ENCODE measurements at places on chromosomes 12 and 14.
A peak's percentile ranks its signal among the peaks of the same experiment; 100 is the strongest.

- no peak for DNase-seq
Observed at GRCh38 chr12:82810568-82810967, 123.9 kb downstream of the TMTC2 start.

DNA sequence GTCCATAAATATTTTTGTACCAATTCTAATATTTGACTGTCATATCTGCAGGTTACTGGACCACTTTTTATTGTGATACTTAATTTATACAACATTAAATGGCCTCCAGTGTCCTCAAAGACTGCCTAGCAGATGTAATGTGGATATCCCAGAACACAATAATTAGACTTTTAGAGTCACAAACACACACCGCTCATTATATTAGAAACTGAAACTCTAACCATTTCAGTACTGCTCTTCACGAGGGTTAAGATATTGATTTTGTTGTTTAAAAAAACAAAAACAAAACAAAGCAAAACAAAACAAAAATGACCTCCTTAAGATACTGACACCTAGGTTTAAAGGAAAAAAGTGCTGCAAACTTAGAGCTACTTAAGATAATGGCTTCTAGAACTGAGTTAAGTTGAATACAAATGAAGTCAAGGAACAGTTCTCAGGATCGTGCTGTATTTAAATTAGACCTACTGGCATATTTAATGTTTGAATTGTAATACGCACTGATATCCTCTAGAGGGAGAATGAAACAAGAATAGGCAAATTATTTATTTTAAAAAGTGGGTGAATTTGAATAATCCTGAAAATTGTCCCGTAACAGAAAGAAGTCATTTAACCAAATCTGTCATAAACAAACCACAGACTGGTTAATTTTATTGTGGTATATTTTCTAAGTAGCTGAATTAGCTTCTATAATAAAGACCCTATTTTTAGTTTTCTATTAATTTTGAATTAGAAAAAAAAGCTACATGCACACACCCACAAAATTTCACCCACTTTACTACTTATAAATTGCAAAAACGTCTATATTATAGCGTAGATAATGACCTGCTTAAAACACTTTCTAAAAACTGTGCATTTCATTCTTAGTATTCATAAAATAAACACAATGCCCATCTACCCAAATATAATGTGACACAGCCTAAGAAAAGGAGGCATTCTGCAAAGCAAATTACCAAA, 395.2 kb upstream of the DCN start:
- DNase-seq = no peak

DNA sequence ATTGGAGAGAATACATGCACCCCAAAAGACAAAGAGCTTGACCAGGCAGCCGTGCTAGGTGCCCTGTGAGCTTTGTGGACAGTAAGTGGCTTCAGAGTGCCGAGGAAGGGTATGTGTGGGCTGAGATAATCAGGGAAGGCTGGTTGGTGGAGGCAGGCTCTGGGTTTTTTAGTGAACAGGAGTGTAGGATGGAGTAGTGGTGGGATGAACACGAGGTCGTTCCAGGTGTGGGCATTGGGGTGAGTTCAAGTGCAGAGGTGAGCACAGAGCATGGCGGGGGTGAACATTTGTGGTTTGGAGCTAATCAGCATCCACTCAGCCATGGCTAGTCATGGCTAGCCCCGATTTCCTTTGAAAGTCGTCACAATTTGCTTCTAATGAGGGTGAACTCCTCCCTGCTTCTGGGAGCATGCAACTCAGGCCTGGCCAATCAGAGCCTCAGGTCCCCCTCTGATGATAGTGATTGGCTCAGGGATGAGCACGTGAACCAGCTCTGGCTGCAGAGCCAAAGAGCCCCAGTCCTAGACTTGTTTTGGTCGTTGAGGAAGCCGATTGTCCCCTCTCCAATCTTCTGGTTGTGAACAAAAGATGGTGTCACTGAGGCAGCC, 40.7 kb upstream of the TCL1B start:
- DNase-seq = no peak

DNA sequence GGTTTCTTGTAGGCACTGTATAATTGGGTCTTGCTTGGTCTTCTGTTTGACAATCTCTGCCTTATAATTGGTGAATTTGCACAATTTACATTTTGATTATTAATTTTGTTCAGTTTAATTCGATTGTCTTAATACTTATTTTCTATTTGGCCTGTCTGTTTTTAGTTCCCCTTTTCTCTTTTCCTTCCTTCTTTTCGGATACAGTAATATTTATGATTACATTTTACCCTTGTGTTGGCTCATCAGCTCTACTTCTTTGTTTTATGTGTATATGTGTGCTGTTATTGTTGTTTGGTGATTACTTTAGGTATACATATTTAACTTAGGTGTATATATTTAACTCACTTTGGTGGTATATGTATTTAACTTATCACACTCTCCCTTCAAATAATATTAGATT, 12.8 kb upstream of the BEGAIN start:
- DNase-seq = no peak

DNA sequence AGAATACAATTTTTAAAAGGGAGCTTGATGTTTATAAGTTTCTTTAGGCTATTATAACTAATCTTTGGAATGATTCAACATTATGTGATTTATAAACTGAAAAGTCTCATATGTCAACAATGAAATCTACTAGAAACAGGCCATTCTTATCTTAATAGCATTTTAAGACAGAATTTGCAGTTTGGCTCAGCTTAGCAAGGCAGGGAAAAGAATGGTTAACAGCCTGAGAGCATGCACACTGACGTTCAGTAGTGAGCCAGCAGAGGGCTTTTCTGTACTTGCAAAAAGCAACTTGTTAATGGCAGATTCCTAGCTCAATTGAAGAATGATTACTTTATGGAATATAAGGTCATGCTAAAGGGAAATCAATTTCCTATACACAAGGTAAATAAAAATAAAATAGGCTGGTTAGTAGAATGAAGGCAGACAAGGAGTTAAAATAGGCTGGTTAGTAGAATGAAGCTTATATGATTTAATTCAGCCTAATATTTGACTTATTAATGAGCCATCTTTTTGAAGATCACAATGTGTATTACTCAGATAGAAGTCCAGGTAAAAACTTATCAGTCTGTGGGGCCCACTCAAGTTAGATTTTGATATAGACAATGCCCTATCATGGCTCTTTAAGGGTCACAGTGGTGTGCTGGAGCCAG, 95.9 kb downstream of the OTOGL start:
- no peak for DNase-seq

- DNase-seq = peak; percentile 76
Observed at GRCh38 chr14:74217672-74218448, 21.4 kb upstream of the VSX2 start.

DNA sequence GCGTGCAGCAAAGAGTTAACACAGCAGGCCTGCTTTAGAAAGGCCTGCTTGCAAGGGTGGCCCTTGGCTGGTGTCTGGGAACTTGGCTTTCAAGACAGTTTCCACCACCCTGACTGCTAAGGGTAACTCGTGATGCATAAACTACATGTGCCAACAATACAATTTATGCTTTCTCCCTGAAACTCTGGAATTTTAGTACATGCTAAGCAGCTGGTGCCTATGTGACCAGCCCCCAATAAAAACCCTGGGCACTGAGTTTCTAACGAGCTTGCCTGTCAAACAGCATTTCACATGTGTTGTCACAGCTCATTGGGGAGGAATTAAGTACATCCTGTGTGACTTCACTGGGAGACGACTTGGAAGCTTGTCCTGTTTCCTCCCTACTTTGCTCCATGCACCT, 133.1 kb downstream of the SLC5A8 start:
- DNase-seq = no peak

DNA sequence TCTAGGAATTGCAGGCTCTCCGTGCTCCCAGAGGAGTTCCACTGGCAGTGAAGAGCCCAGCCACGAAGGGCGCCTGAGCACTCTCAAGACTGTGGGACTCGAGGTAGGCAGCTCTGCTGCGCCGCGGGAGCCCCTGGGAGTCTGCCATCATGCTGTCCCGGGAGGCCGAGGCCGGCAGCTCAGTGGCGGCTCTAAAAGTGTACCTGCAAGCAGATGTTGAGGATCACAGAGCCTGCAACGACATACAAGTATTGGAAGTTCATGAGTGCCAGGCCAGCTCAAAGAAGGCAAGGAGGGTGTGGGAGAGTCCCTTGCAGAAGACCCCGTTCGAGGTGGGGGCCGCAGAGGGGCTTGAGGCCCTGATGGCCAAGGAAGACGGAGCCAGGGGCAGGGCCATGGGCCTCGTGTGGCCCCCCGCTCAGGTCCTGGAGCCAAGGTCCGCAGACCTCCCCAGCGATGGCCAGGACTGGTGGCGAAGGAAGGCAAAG, 62.7 kb downstream of the MUCL1 start:
- no peak for DNase-seq

- no peak for DNase-seq
Observed at GRCh38 chr14:63078569-63078968, 33.3 kb upstream of the KCNH5 start.

DNA sequence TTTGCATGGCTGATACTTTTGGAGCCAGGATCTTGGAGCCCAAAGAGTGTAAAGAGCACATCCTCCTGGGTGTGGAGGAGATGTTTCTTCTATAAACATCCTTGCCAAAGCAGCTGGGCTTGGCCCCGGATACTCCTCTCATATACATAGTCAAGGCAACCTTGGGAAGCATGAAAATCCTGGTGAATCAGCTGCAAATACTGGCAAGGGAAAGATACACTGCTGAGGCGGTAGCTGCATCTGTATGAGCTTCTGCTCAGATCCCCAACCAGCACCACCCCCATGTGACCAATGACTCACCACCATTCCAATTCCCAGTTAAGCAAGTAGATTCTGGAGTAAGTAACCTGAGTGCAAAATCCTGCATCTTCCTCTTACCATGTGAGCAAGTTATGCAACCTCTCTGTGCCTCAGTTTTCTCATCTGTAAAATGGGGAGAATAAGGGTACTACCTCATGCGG, 567.4 kb downstream of the MED13L start:
- DNase-seq = no peak

DNA sequence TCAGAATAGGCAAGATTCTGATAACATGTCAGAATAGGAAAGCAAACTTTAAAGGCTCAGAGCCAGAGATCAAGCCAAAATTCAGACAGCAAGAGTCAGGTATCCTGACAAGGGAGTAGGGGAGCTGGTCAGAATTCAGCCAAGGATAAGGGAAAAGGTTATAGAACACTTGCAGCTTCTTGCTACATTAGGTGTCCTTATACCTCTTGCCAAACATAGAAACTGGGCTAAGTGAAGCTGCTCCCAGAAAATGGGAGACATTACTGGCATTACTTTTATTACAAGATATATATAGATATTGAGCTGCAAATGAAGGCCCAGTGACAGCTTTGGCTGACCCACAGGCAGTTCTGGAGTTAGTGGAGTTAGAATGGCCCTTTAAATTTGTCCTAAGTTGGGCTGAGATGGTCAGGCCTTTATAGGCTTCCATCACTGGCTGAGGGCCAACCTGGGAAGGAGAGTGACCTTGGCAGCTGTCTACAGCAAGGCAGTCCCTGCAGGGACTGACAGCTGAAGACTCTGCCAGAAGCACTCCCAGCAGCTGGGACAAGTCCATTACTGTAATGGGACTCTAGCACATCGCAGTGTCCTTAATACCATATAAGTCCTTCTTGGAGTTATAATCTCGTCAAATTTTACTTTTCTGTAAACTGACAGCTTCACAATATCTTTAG, 83.0 kb downstream of the LRRC9 start:
- DNase-seq = no peak

DNA sequence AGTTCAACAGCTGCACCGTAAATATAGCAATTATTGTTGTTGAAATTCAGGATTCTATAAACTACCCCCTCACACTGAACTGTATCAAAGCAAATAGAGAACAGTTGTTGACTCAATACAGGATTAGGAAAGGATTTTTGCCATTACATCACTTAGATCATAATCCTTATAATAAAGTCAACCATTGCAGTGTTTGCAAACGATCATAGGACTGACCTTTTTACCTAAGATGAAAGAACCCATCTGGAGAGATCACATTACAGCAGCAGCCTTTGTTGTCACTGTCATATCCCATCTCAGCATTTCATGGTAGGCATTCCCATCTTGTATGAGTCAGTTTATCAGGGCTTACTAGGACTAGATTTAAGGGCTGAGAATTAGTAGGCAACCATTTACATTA, 96.1 kb downstream of the IPO8 start:
- DNase-seq = no peak

DNA sequence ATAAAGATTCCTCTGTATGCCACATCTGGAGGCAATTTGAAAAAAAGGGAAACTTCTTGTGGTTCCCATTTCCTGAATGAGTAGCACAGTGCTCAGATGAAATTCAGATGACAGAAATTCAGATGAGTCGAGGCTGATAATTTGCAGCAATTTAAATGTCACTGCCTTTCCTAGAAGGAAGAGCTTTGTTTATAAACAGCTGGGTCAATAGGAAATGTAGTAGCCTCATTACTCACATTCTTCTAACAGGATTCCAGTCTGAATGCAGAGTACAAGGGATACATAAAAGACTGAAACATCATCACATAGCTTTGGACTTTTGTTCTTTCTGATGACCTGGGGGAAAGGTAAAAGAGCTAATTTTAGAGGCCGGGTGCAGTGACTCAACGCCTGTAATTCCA, 11.3 kb upstream of the DACT1 start:
- no peak for DNase-seq

DNA sequence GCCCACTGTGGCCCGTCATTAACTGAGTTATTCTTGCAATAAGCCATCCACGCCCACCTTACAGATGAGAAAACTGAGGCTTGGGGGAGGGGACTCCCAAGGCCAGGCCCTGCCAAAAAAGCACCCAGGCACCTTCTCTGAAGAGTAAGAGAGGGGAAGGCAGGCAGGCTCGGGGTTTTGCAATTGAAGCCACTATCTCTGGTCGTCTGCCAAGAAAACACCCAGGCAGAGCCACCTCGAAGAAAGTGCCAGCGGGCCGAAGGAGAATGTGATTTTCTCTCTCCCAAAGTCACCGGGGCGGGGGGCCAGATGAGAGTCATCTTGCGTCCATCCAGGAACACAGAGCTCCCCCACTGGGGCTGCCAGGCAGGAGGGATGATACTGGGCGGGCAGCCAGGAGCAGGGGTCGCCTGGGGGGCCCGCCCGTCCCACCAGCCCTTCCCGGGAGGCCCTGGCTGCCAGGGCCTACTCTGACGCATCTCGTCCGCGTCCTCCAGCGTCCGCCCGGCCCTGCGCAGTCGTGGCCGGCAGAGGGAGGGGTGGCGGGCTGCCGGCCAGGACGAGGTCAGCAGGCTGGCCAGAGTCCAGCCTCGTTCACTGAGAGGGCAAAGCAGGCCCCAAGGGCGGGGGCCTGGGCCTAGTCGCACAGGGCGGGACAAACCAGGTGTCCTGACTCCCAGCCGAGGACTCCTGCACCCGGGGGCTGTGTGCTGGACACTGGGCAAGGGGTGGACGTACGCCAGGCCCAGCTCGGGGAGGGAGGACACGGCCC, 74.3 kb downstream of the RFLNA start:
- no peak for DNase-seq

DNA sequence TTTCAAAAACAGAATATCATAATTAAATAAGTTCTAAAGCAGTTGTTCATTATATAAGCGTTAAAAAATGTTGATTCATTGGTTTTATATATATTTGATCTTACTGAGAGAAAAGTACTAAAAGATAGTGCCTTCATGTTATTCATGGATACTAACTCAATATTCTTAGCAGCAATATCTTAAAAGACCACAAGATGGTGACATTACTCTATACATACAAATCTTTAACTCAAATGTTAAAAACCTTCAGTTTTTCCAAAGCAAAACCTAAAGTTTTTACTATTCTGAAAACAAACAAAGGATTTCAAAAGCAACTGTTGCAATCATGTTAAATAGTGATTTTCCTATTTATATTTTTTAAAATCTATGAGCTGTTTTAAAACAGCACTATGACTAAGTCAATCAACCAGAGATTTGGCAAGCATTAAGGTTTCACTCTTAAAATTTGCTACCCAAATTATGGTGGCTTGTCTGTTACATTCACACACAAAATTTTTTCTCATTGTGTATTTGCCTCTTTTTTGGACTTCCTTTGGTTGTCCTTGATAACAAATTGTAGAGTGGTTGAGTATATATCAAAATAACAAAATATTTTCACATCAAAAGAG, 50.1 kb upstream of the RERGL start:
- no peak for DNase-seq
